ENCODE measurements at places on chromosomes 13 and 19.

DNA sequence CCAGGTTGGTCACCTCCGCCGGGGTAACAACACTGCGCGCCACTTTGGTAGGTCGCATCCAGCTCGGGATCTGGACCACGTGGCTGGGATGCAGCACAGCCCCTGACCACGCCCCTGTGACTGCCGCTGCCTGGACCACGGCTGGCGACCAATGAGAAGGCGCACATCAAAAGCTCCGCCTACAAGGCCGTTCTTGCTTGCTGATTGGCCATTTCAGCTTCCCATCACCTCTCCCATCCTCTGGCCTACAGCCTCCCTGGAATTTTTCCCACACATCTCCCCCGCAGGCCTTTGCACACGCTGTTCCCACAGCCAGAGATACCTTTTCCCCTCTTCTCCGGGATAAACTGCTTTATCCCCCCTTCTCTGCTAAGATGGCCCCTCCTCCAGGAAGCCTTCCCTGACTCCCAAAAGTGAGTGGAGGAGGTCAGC lies 12.5 kb upstream of the MAP1S start:
- DNase-seq: no peak
- no peaks in the 10 kb centered on the region for H3K4me1 ChIP-seq
- no peaks in the 10 kb centered on the region for H3K27me3 ChIP-seq
- no peak overlapping the region for H3K4me3 ChIP-seq
- H3K27ac ChIP-seq: no peak overlapping the region
- no peaks in the 10 kb centered on the region for H3K36me3 ChIP-seq

DNA sequence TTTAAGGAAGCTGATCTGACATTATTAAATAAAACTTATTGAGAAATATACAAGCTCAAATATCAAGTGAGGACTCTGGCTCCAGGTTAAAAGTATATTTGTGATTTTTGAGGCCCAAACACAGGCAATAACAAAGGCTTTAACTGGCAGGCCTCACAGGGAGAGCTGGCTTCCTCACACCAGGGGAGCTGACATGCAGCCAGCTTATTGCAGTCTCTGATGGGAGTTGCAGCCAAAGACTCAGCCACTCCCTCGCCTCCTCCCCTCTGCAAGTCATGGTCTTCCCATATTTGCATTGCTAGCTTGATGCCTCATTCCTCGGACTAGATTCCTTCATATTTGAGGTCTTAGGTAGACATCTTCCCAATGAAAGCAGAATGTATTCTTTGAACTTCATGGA lies 647.1 kb upstream of the SLITRK6 start:
- H3K27ac ChIP-seq: no peak overlapping the region
- H3K4me1 ChIP-seq: no peaks in the 10 kb centered on the region
- H3K27me3 ChIP-seq: no peaks in the 10 kb centered on the region
- H3K36me3 ChIP-seq: no peaks in the 10 kb centered on the region

DNA sequence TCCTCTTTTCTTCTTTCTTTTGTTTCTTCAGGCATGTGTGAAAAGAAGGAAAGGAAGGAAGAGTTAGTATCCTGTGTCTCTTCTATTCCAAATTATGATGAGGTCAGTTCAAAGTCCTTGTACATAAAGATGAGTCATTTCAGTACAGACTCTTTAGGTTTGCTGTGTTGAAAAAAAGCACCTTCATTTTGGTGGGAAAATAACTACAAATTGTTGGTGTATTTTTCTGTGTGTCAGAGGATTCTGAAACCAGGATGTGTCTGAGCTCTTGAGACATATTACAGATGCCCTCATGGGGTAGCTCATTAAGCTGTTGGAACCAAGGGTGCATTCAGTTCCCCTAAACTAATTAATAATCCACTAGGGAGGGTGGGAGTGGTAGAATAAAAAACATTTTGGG lies 5.8 kb upstream of the HSPH1 start:
- no peak overlapping the region for H3K4me3 ChIP-seq
- no peaks in the 10 kb centered on the region for H3K27me3 ChIP-seq
- H3K27ac ChIP-seq: no peak overlapping the region
- H3K36me3 ChIP-seq: no peaks in the 10 kb centered on the region
- DNase-seq: no peak
- no peaks in the 10 kb centered on the region for H3K4me1 ChIP-seq

DNA sequence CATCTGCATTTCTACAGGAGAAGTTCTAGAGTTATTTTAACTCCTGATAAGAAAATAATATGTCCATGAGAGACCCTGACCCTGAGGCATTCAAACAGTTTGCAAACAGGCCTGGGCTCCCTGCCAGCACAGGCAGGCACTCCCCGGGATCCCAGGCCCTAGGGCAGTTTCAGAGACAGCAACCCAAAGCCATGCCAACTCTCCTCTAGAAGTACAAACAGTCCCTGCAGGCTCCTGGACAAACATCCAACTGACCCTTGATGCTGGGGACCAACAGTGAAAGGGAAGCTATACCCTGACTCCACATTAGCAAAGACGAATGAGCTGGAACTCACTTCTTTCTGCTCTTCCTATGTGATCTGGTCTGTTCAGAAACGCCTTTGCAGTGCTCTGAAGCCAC lies 44.8 kb downstream of the CCDC70 start:
- no peak for DNase-seq
- H3K27me3 ChIP-seq: no peaks in the 10 kb centered on the region
- no peaks in the 10 kb centered on the region for H3K36me3 ChIP-seq
- no peak overlapping the region for H3K27ac ChIP-seq

DNA sequence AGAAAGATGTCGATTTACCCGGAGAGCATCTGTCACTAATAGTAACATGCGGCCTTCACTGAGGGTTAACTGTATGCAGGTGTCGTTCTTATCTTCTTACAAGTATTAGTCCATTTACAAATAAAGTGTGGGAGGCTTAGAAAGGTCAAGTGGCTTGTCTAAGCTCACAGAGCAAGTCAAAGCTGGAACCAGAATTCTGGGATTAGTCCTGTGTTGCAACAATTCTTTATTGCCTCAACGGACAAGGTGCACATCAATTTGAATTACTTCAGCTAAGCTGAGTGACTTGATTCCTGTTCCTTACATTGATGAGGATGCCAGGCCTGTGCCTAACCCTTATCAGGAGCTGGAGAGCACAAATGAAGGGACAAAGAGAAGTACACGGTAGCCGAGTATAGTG lies 1193.6 kb downstream of the UQCRFS1 start:
- H3K36me3 ChIP-seq: no peaks in the 10 kb centered on the region
- no peaks in the 10 kb centered on the region for H3K27me3 ChIP-seq
- H3K4me3 ChIP-seq: no peak overlapping the region
- H3K27ac ChIP-seq: no peak overlapping the region

GRCh38 chr19:31303262-31303815 lies 45.9 kb downstream of the TSHZ3 start:
- H3K4me1 ChIP-seq: no peaks in the 10 kb centered on the region
- H3K4me3 ChIP-seq: no peak overlapping the region
- DNase-seq: no peak
- H3K27me3 ChIP-seq: no peaks in the 10 kb centered on the region
- no peaks in the 10 kb centered on the region for H3K36me3 ChIP-seq
- no peak overlapping the region for H3K27ac ChIP-seq

- no peaks in the 10 kb centered on the region for H3K27me3 ChIP-seq
- H3K4me1 ChIP-seq: no peaks in the 10 kb centered on the region
- no peak overlapping the region for H3K27ac ChIP-seq
- no peak overlapping the region for H3K4me3 ChIP-seq
- no peak for DNase-seq
These were observed 5.4 kb downstream of the LMTK3 start for GRCh38 chr19:48506138-48506733.

GRCh38 chr13:53298396-53298795 lies 269.8 kb downstream of the OLFM4 start:
- no peak overlapping the region for H3K27ac ChIP-seq
- H3K4me3 ChIP-seq: no peak overlapping the region
- no peak for DNase-seq
- no peaks in the 10 kb centered on the region for H3K27me3 ChIP-seq
- no peaks in the 10 kb centered on the region for H3K4me1 ChIP-seq

DNA sequence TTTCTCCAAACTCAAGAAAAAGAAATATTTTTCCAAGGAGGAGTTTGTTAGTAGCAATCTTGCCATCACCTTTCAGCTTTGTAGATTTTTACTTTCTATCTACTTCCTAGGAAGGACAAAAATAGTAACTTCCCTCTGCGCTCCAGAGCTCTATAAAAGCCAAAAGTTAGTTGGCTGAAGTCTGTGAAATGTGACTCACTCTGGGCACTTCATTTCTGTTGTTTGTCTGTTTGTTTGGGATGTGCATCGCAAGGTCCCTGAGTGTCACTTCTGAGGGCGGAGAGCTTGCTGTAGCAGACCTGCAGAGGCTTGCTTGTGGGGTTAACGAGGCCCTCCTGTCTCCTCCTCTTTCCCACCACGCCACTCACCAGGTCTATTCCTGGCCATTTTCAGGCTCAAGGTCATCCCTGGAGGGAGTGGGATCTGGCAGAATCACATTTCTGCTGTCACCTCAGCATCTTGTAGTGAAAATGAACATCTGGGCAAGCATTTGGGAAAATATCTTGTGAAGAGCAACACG lies 307.6 kb downstream of the GPC6 start:
- no peak overlapping the region for H3K27ac ChIP-seq
- H3K4me1 ChIP-seq: peaks cover 2% of the 10 kb centered on the region
- H3K4me3 ChIP-seq: no peak overlapping the region
- H3K36me3 ChIP-seq: no peaks in the 10 kb centered on the region

DNA sequence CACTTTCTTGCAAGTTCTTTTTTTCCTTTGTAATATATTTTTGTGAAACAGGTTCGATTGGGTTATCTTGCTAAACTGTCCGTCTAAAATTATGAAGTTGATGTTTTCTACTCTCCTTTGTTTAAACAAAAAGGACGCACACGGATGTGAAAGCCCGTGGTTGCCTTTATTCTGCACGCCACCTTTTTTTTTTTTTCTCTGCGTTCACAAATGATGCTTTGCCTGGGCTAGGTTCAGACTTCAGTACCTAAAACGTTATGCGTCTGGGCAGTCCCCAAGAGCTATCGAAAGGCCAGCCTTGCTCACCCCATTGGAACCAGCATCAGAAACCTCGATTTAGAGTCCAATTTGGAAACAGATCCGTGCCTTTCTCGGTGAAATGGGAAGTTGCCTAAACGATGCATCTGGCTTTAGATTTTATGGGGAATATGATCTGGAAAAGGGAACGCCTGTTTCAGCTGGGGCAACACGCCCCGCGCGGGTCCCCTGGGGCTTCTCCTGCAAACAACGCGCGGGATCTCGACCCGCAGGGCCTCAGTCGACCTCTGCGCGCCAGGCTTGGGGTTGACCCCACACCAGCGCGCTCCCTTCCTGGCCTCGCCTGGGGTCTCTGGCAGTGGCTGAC lies 113.9 kb downstream of the KCNRG start:
- no peak for DNase-seq
- H3K4me3 ChIP-seq: peak overlapping the region; percentile 63
- no peaks in the 10 kb centered on the region for H3K27me3 ChIP-seq
- H3K27ac ChIP-seq: no peak overlapping the region
- H3K36me3 ChIP-seq: no peaks in the 10 kb centered on the region

- H3K27ac ChIP-seq: no peak overlapping the region
- H3K4me3 ChIP-seq: no peak overlapping the region
- no peaks in the 10 kb centered on the region for H3K4me1 ChIP-seq
- no peaks in the 10 kb centered on the region for H3K27me3 ChIP-seq
- no peaks in the 10 kb centered on the region for H3K36me3 ChIP-seq
- peak; percentile 78 for DNase-seq
These were observed 480.2 kb upstream of the MIR17HG start for GRCh38 chr13:90867336-90867683.

DNA sequence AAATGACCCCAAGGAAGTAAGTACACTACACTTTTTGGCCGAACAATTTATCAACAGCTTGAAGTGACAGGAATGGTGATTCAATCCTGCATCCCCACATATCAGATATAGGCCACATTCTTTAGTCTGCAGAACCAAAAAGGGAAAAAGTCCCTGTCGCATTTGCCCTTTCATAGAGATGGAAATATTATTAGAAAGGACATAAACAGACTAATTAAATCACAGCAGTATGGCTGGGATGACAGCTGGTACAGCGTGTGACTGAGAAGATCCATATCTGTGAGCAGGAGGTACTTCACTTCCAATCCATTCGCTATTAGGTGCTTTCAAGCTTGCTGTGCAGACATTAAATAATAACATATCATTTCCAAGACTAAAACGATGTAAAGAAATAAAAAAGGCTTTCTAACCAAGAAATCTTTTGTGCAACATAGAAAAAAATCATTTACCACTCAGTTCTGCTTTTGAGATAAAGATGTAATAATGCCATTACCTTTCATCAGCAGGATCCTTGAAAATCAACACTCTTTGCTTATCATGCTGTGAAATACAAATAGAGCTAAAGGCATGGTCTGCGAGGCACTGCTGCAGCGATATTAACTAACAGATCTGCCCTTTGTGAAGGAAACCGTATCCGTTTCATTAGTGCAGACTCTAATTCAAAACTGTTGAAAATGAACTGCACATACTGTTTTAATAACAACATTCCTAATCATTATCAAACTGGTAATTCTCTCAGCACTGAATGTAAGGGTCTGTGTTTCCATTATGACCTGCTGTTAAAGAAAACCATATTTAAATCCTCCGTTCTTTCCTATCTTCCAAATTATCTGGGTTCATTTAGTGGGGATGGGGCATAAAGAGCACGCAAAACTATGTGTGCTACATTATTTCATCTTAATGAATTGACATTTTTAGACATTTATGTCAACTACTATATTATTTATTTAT lies 245.6 kb downstream of the DACH1 start:
- no peak overlapping the region for H3K4me3 ChIP-seq
- H3K27me3 ChIP-seq: no peaks in the 10 kb centered on the region
- DNase-seq: no peak

GRCh38 chr19:13731147-13731964 lies 33.0 kb upstream of the MRI1 start:
- H3K27me3 ChIP-seq: no peaks in the 10 kb centered on the region
- H3K36me3 ChIP-seq: no peaks in the 10 kb centered on the region
- peak overlapping the region; percentile 97 for H3K27ac ChIP-seq
- H3K4me1 ChIP-seq: no peaks in the 10 kb centered on the region
- peak overlapping the region; percentile 44 for H3K4me3 ChIP-seq

DNA sequence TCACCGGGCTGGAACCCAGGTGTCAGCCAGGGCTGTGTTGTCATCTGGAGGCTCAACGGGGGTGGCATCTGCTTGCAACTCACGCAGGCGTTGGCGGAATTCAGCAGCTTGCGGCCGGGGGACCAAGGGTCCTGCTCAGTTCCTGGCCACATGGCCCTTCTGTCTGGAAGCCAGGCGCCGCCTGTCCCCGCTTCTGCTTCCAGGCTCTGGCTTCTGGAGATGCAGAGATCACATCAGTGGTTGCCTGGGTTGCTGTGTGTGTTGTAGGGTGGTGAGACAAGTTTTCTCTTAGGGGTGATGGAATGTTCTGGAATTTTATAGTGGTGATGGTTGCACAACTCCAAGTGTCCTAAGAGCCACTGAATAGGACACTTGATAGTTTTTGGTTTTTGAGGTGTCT lies 5.0 kb downstream of the ADAT3 start:
- H3K27ac ChIP-seq: no peak overlapping the region
- no peak overlapping the region for H3K4me3 ChIP-seq
- no peaks in the 10 kb centered on the region for H3K4me1 ChIP-seq

GRCh38 chr19:49635530-49636232 lies 4.3 kb downstream of the RRAS start:
- H3K27ac ChIP-seq: no peak overlapping the region
- no peaks in the 10 kb centered on the region for H3K4me1 ChIP-seq
- H3K27me3 ChIP-seq: no peaks in the 10 kb centered on the region
- peaks cover 3% of the 10 kb centered on the region for H3K36me3 ChIP-seq
- no peak for DNase-seq

GRCh38 chr19:5592531-5593342 lies 25.0 kb upstream of the TINCR start:
- H3K36me3 ChIP-seq: no peaks in the 10 kb centered on the region
- H3K27ac ChIP-seq: no peak overlapping the region
- no peaks in the 10 kb centered on the region for H3K27me3 ChIP-seq
- DNase-seq: peak; percentile 28
- H3K4me1 ChIP-seq: no peaks in the 10 kb centered on the region
- H3K4me3 ChIP-seq: no peak overlapping the region
